ENCODE measurements at places on chromosomes 7 and 10.
A peak's percentile ranks its signal among the peaks of the same experiment; 100 is the strongest.

DNA sequence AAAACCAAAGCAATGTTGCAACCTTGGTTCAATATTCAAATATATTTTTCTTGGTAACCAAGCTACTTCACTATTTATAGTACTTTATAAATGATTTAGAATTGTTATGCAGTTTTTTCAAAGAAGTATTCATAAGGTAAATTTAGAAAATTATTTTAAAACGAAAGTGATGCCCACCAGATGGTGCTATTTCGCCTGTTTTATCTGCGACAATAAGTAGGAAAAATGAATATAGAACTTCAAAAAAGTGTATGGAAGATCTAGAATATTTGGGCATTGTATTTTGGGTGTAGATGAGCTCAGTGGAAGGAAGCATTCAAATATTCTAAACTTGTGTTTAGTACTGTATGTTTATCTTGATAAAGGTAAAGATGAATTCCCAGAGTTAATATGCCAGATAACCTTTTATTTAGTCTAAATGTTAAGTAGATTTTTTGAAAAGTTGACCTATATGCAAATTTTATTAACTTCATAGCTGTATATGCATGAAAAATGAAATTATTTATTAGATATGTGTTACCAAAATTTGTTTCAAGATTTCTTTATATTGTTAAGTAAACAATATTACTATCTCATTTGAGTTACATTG is 93.2 kb downstream of the ADK start:
- peak; percentile 48 for DNase-seq

- DNase-seq = no peak
Measured at GRCh38 chr7:33446551-33446950, 317.2 kb downstream of the BBS9 start.

DNA sequence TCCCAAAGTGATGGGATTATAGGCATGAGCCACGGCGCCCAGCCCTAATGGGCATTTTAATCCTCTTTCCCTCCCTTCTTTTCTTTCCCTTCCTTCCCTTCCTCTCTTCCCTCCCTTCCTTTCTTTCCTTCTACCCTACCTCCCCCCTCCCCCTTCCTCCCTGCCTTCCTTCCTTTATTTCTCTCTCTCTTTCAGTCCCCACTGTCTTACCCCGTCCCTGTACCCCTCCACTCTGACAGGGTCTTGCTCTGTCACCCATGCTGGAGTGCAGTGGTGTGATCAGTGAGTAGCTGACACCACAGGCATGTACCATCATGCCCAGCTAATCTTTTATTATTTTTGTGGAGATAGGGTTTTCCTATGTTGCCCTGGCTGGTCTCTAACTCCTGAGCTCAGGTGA is 24.2 kb downstream of the LCOR start:
- no peak for DNase-seq

DNA sequence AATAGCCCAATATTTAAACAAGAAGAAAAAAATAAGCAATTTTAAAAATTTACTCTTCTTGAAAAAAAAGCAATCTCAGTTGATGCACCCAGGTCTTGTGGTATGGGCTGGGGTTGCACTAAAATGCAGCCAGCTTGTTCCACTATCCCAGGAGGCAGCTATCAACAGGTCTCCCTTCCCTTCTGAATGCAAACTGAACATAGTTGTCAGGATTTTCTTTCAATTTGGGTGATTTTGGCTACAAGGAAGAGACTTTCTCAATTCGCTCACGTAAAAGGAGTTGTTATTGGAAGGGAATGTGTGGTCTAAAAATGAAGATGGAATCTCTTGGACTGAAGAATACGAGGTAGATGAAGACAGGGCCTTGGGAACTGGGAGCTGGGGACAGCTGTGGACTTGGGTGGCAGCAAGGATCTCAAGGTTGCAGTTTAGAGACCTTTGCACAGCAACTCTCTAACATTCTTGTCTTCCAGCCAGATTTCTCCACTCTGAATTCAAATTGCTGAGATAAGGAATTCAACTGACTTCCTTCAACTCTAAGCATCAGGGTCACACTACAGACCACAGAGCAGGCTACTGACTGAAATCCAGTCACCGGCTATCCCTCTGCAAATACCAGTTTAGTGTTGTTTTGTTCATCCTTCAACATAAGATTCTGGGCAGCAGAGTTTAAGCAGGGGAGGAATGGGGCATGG is 3.1 kb upstream of the TMEM26 start:
- peak; percentile 37 for DNase-seq

DNA sequence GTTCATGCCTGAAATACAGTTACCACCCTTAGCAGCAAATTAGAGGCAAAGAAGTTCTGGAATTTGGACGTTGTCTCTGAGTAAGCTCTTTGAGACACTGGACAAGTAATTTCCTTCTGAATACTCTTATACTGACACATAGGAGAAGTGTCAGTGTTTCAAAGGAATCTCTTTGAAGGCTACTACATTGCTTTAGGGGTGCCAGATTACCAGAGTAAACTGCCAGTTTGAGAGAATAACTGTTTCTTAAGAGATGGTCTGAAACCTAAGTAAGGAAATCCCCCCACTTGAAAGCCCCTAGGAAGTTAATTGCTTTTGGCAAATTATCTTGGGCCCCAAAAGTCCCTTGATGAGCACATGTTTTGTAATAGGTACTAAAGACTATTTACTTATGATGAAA is 3.4 kb downstream of the FAS start:
- DNase-seq = peak; percentile 50

- peak; percentile 11 for DNase-seq
Measured at GRCh38 chr10:124336186-124336585, 82.5 kb downstream of the OAT start.

GRCh38 chr7:27576360-27576944 is 86.2 kb downstream of the HIBADH start:
- DNase-seq = peak; percentile 55

GRCh38 chr10:80413271-80413996 is 5.1 kb downstream of the PRXL2A start:
- DNase-seq = peak; percentile 39

GRCh38 chr7:1532456-1533254 is 2.2 kb downstream of the MAFK start:
- DNase-seq = peak; percentile 93
